ENCODE measurements at places on chromosomes 6 and 20.

DNA sequence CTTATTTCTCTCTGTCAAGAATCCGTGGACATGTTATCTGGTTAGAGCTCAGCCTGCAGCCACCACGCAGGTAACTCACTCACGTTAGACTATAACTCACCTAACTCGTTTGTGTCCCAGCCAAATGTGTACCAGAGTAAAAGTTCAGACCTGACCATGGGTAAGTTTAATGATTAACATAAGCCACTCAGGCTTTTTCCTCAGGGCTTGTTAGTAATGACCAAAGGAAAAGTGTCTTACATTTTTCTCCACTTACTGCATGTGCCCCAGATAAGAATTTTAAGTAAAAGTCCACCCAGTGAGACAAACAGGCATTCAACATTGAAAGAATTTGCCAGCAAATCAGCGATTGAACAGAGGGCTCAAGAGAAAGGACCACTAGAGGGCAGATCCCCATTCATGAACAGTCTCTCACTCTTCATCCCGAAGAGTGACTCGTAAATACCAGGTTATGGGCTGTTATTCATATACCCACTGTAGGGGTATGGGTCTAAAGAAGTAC lies at the start of gene PKHD1:
Gene PKHD1 (minus strand): TSS at position 116 of the 502 bp plus-strand sequence. CDS start 2,680 bp downstream, outside the sequence.
- no peak for DNase-seq

DNA sequence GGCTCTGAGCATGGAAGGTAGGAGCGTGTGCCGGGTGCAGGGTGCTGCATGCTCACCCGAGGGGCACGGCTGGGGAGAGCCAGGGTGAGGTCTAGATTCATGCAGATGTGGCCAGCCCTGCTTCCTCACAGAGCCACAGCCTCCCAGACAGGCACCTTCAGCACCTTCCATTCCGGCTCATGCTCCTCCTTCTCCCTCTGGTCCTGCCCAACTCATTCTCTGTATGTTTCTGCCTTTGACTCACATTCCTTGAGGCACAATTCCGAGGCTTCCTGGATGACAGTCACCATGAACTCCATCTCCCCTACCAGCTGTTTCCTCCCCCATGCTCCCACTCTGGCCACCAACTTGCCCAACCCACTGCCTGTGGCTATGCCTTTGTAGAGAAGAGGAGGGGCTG lies 35.4 kb downstream of the DACT2 start:
- no peak for DNase-seq

- no peak for DNase-seq
Measured at GRCh38 chr6:158501360-158502262, 58.3 kb upstream of the TMEM181 start.

DNA sequence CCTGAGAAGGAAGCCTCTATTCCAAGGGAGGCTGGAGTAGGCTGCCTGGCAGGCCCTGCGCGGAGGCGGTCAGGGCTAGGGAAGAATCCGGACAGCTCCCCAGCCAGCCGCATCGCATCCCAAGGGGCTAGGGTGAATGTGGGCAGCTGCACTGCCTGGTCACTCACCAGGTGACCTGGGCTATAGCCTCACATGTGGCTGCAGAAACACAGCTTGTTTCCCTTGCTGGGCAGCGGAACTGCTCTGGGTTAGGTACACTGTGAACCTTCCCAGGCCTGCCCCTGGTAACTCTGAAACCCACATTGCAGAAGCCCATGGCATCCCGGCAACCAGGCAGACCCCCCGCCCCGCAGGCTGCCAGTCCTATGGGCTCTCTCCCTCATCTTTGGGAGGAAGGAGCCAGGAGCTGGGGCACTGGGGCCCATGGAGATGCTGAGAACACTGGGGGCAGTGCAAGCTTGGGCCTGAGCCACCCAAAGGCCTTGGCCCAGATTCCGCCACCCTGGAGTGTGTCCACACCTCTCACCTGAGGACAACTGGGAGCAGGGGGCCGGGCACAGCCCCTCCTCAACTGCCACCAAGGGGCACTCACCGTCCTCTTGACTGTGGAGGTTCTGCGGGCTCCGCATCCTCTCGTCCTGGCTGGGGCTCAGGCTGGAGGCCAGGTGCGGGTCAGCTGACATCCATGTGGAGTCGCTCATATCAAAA lies 111.0 kb downstream of the NOL4L start:
- DNase-seq: no peak

GRCh38 chr20:43658069-43658722 lies 8.7 kb upstream of the MYBL2 start:
- no peak for DNase-seq

DNA sequence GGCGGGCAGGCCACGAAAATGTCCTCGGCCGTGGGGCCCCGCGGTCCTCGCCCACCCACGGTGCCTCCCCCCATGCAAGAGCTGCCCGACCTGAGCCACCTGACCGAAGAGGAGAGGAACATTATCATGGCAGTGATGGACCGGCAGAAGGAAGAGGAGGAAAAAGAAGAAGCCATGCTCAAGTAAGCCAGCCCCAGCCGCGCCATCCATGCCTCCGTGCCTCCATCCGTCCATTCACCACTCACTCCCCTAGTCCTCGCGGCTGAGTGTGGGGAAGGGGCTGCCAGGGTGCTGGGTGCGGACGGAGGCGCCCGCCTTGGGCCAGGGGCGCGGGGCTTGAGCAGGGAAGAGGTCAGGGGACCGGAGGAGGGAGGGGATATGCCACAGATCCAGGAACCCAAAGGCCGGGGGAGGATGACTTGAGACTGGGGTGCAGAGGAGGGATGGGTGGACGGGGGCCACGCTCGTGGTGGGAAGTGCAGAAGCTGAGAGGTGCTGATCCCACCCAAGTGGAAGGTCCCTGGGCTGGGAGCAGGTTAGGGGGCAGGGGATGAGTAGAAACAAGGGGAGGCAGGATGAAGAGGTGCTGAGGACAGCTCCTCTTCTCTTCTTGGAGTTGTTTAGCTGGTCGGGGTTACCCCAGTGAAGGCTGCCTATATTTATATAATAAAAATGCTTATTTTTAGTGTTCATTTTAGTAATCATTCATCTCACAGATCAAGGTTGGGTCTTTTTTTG lies 825 bp downstream of the RIMS1 start:
- no peak for DNase-seq

DNA sequence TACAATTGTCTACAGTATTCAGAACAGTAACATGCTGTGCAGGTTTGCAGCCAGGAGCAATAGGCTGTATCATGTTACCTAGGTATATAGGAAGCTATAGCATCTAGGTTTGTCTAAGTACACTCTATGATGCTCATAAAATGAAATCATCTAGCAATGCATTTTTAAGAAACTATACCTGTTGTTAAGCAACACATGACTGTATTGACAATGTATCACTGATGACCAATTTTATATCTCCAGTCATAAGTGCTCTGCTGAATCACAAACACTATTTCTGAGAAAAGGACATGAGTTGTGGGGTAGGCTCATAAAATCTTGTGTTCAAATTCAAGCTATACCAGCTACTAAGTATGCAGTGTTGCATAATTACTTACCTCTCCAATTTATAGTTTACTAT lies 501.3 kb downstream of the CD109 start:
- DNase-seq: no peak

GRCh38 chr6:158717341-158718330 lies 67.8 kb downstream of the SYTL3 start:
- DNase-seq: no peak

DNA sequence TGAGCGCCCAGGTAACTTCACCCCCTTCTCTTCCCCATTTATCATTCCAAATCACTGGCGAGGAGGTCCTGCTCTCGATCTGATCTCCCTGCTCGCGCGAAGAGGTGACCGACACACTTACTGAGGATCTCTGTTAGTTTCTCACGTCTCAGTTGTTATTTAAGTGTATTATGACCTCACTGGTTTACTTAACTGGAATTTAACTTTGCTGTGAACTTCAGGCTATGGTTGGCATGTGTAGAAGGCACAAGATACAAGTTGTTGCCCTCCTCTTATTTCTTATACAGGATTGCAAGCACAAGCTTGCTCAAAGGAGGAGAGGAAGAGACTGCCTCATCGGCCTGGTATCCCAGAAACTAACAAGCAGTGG lies 1.2 kb downstream of the RNF217 start:
- DNase-seq: no peak

DNA sequence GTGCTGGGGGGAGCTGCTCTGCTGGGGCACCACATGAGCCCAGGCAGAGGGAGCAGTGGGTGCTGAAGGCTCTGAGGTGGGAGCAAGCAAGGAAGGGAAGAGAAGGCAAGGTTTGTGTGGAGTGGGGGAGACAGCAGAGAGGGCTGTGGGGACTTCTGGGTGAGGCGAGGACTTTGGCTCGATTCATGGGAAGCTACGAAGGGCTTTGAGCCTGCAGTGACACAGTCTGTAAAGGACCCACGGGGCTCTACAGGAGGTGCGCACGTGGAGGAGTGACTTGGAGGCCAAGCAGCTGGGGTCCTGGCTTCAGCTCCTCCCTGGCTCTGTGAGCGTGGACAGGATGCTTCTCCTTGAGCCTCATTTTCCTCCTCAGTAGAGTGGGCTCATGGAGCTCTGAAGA lies 29.1 kb upstream of the CSNK2A1 start:
- DNase-seq: no peak

GRCh38 chr6:90382760-90383159 lies 86.1 kb upstream of the BACH2 start:
- DNase-seq: no peak

GRCh38 chr20:58875541-58876134 lies 23.1 kb downstream of the GNAS start:
- no peak for DNase-seq

GRCh38 chr6:6577735-6578134 lies 10.8 kb upstream of the LY86 start:
- DNase-seq: no peak

DNA sequence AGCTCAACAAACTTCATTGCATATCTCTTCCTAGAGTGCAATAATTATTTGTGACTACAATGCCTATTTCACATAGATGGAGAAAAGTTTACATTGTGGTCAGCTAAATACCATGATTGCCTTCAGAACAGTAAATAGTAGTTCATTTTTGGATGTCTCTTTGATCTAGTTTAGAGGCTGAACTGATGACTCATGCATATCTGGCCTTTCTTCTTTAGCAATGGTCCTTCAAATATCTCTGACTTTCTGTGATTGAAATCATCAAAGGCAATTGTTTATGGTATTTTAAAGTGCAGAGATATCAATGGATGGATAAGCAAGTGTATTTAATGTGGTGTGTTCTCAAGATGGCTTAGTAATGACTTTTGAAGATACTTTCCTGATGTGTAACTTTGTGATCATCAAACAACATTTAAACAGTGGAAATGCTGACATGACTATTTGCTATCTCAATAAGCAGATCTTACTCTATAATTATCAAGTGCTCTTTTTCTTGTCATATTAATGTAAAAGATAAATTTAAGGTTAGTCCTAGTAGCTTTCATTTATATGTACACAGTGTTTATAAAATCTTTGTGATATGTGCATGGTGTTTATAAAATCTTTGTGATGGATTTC lies 523.7 kb upstream of the SLC35B3 start:
- DNase-seq: no peak

- DNase-seq: no peak
Measured at GRCh38 chr6:122182061-122182460, 217.4 kb upstream of the HSF2 start.

DNA sequence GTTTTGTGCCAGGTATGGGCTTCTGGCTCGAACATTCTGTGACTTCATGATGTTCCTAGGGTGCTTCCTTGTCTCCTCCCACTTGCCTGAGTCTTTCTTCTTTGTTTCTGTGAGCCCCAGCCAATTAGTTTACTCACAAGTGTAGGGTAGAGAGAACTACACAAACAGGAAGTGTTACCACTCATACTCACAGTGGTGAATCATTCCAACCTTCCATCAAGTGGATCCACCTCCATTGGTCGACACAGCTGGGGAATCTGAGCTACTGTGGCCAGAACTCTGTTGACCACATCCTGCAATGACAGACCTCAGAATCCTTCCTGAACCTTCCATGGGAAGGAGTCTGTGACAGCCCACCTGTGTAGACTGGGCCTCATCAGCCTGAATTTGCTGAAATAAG lies 76.8 kb downstream of the UNC5CL start:
- DNase-seq: no peak

DNA sequence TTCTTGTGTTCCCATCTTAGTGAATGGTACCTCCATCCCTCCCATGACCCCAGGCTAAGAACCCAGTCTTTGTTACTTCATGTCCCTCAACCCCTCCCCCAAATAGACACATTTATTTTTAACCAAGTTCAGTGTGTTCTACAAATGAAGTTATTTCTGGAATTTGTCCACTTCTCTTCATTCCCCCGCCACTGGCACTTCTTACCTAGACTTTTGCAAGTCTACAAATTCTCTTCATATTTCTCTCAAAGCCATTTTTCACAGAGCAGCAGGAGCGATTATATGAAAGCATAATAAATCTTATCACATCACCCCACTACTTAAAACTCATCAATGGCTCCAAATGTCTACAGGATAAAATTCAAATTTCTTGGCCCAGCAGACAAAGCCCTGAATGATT lies 131.4 kb downstream of the BTBD9 start:
- no peak for DNase-seq

- no peak for DNase-seq
Measured at GRCh38 chr6:142279350-142280180, 22.2 kb upstream of the ADGRG6 start.

DNA sequence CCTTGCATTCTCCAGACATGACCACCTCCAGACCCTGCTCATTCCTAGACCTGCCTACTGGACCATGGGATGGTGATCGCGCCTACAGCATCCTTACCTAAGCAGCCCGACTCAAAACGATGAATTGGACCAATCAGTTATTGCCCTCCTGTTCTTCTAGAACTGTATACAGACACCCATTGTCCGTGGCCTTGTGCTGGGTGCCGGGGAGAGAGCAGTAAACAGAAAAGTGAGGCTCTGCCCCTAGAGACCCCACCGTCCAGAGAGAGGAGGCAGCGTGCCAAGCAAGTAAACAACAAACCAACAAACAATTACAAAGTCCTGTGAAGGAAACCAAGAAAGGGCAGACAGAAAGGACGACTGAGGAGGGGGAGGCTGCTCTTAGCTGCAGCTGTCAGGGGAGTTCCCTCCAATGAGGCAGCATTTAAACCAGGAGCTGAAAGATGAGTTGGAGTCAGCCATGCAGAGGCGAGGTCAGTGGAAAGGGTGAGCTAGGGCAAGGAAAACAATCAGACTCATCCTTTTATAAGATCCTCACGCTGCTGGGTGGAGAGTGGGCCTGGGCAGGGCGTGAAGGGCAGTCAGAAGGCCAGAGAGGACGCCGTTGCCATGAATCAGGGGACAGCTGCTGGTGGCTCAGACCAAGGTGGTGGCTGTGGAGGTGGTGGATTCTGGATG lies 37.6 kb upstream of the BLCAP start:
- DNase-seq: no peak

DNA sequence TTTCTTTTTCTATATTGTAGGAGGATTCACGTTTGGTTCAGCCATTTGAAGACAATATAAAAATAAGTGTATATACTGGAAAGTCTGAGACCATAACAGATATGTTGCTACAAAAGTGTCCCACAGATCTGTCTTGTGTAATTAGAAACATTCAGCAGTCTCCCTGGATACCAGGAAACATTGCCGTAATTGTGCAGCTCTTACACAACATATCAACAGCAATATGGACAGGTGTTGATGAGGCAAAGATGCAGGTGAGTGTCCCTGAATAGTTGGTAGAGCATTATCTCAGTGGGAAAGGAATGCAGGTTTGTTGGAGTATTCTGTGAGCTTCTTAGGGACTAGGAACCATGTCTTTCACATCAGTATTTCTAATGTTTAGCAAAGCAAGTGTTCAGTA lies 18.3 kb upstream of the ADGRF4 start:
- no peak for DNase-seq

- DNase-seq: no peak
Measured at GRCh38 chr6:154247119-154247861, 109.3 kb downstream of the IPCEF1 start.

GRCh38 chr6:134245041-134245440 lies 72.9 kb downstream of the SGK1 start:
- DNase-seq: no peak

All from stimulated activated CD4-positive, alpha-beta T cell treated with anti-CD3 and anti-CD28 coated beads, Interleukin-1b, Interleukin-23, amount 100 ng/mL, for 4 hours (primary cell).